CD4-positive, alpha-beta T cell treated with Interleukin-6 at 100 ng/mL for 8 hours (primary cell): ENCODE measurements at places on chromosomes 3 and 15.

DNA sequence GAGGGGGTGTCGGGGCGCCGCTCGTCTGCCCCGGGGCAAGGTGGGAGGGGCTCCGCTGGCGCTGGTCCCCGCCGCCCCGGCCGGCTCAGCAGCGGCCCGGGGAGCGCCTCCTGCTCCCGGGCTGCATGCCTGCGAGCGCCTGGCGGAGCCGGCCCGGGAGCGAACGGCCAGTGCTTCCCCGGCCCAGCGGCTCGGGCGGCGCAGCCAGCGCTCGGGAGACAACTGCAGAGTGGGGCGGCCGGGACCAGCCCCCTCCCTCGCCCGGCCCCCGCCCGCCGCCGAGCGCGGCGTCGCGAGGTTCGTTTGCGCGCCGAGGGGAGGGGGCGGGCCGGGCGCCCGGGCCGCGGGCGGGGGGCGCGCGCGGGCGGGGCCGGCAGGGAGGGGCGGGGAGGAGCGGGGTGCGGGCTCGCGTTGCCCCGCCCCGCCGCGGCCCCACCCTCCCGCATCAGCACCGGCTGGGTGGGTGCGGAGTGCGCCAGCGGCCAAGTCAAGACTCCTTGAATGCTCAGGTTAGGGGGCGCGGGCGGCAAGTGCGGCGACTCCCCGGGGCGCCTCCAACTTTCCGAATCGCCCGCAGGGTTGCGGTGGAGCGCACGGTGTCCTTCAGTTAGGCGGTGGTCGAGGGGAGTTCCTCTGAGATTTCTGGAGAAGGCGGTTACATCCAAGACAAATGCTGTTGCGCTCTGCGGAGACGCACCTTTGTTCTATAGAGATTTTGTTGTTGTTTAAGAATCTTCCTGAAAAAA is at the start of gene RGMA:
Gene RGMA, minus strand, starts transcription at position 231 of the 746 bp plus-strand sequence. CDS start 279 bp downstream, outside the sequence.
- DNase-seq = no peak

GRCh38 chr3:100213891-100214573 is 46.8 kb upstream of the TBC1D23 start:
- no peak for DNase-seq

GRCh38 chr15:57994221-57995049 is 71.1 kb downstream of the ALDH1A2 start:
- no peak for DNase-seq

- DNase-seq = no peak
Observed at GRCh38 chr3:127406309-127407025, 118.6 kb upstream of the PRR20G start.

DNA sequence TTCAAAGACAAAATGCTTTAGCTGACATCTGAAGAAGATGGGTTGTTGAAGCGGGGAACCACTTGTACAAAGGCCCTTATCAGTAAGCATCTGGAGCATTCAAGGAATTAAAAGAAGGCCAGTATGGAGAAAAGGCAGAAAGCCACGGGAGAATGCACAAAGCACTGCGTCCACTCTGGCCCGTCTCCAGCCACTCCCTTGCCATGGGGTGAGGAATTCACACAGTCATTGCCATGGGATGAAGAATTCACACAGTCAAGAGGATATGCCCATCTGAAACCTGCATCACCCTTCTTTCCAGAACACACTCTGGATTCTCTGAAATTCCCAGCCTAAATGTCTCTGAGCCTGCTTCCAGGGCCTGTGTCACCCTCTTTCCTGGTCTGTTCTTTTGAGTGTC is 26.7 kb upstream of the STAG1 start:
- no peak for DNase-seq

DNA sequence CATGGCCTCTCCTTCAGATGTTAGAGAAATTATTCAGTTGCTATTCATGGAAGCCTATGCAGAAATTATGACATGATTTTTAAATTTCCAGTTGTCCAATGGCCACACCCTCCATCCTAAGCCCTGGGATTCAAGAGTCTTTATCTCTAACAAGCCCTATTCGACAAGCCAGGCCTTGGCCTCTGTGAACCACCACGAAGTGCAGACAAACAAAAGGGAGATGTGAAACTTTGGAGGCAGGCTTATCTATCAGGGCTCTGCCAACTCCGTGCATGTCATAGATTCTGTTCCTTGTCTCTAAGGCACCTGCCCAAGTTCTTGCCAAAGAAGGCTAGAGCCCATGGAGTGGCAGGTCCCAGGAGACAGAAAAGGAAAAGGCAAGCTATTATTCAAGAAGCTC is 212.4 kb upstream of the ADAMTS9 start:
- DNase-seq = no peak

- DNase-seq = no peak
Observed at GRCh38 chr3:71028802-71029201, 554.7 kb downstream of the FOXP1 start.

DNA sequence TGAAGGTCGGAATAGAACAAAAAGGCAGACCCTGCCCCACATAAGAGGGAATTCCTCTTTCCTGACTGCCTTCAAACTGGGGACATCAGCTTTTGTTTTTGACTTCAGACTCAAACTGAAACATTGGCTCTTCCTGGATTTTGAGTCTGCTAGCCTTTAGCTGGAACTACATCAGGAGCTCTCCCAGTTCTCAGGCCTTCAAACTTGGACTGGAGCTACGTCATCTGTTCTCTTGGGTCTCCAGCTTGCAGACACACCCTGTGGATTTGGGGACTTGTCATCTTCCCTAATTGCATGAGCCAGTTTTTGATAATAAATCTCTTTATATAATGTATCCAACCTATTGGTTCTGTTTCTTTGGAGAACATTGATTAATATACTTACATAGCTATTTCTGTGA is 798.1 kb downstream of the TBL1XR1 start:
- no peak for DNase-seq

GRCh38 chr15:100694381-100695021 is 92.1 kb downstream of the ASB7 start:
- no peak for DNase-seq

- DNase-seq = peak; percentile 14
Observed at GRCh38 chr15:74906067-74906449, 593 bp downstream of the FAM219B start.

- DNase-seq = no peak
Observed at GRCh38 chr3:155001289-155002010, 78.7 kb upstream of the MME start.

DNA sequence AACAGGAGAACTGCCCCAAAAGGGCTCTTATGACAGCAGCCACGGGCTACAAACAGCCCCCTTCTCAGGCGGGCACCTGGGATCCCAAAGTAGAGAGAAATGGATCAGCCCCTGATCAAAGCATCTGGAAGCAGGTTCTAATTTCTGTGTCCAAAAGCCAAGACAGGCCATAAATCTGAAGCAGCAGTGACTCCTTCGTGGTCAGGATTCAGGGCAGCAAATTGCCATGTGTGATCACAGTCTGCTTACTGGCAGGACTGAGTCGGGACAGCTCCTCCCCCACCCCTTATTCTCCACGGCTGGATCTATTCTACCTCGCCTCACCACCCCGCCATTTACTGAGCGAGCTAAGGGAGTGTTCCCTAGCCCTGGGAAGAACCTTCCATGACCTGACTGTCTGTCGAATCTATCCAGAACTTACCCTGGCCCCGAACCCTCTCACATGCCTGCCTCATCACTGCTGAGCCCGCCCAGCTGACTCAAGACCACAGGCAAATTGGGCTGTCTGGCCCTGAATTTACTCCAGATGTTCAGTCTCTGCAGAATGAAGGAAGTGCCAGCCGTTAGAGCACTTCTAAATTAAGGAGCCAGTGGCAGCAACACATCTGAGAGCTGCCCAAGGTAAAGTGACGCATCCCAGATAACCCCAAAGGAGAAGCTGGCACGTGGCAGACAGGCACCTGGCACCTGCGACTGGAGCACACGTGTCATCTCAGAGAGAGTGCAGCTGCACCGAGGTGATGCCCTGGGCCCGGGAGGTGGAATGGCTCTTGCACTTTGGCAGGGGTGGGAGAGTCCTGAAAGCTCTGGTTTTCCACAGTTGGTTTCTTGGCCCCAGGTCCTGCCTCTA is 1.3 kb downstream of the LRRC15 start:
- DNase-seq = no peak

DNA sequence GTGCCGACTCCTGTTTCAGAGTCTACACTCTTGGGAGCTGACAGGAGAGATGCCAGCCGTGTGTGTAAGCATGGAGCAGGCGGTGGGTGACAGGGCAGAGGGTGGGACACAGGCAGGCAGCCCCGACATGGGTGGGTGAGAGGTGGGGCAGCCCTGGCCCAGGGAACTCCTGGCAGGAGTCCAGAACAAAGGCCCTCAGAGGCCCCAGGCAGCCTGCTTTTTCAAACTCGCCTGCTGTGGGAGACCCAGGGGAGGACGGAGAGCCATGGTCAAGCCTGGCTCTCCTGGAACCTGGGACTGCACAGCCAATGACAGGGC is 29.3 kb upstream of the SLC41A3 start:
- DNase-seq = no peak

GRCh38 chr3:78858174-78858573 is 909.6 kb downstream of the ROBO1 start:
- no peak for DNase-seq

DNA sequence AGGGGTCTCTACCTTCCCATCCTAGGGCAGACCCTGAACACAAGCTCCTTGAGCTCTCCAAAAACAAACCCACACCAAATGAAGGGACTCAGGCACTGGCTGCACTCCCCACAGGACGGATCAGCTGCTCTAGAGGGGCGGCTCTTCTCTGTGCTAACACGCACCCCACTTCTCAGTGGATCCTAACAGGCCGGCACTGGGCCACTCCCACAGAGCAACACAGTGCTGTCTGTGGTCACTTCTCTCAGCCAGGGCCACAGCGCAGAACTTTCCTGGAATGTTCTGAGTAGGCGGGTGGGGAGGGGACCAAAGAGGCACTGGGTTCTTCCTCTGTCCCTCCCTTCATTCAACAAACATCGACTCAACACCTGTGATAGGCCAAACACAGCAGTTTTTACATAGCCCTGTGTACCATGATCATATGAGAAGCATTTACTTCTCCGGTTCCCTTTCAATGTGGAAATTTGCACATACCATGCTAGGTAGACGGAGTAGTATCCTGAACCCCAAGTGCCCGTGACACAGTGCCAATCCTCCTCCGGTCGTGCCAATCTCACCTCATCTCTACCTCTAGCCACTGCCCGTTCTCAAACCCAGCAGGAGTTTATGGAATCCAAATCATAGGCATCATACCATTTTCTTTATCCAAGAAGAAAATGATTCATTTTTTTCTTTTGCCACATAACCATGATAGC is 98.1 kb downstream of the LRIG1 start:
- no peak for DNase-seq

DNA sequence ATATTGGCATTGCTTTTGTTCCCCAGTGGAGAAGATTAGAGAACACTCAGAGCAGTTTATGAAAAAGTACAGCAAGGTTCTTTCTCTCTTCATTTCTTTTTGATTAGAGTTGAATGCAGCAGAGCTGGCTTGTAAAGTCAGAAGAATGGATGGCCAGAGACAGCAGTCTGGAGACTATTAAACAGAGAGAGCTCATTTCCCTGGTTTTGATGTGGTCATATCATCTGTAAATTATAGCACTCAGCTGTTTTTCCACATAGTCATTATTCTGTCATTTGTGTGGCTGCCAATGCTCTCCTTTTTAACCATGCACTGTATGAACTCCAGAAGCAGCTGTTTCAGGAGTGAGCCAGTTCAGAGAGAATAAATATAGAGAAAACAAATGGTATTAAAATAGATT is 177.4 kb upstream of the CRBN start:
- no peak for DNase-seq

DNA sequence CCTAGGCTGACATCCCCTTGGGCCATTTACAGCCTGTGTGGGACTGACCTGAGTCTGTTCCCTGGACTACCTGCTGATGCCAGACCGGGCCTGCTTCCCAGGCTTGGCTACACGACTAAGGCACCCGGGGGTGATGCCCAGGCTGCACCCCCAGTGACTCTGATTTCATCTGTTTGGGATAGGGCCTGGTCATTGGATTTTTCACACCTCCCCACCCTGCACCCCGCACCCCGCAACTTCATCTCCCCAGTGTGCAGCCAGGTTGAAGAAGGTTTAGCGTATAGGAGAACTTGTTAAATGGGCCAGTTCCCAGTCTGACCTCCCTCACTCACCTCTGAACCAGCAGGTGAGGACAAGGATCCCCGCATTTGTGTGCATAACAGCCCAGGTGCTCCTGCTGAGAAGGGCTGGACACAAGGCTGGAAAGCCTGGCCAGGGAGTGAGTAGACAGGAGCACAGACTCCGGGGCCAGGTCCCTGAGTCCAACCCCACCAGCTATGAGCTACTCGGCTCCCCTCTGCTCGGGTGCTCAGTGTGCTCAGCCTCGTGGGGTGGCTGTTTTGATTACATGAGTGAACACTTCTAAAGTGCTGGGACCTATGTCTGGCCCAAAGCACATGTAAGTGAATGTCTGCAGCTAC is 18.5 kb downstream of the SLC6A20 start:
- DNase-seq = no peak

DNA sequence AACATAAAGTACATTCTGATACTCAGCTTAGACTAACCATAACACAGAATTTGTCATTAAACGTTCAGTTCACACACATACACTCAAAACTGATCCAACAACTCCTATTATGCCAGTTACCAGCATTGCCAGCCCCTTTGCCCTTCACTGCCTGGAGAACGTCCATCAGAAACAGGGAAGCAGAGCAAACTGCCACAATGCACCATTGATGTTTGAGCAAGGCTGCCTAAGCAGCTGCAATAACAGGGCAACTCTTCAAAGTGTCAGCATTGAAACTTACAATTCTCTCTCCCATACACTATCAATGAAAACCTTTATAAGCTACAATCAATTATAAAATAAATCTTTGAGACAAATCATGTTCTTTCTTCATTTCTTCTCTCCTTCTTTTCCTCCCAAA is 85.1 kb downstream of the ZBTB20 start:
- no peak for DNase-seq

- no peak for DNase-seq
Observed at GRCh38 chr3:77392181-77392580, 352.3 kb downstream of the ROBO2 start.

GRCh38 chr3:156816091-156816793 is 9.9 kb upstream of the LEKR1 start:
- DNase-seq = peak; percentile 24

- DNase-seq = no peak
Observed at GRCh38 chr15:57525581-57525980, 66.1 kb upstream of the MYZAP start.

DNA sequence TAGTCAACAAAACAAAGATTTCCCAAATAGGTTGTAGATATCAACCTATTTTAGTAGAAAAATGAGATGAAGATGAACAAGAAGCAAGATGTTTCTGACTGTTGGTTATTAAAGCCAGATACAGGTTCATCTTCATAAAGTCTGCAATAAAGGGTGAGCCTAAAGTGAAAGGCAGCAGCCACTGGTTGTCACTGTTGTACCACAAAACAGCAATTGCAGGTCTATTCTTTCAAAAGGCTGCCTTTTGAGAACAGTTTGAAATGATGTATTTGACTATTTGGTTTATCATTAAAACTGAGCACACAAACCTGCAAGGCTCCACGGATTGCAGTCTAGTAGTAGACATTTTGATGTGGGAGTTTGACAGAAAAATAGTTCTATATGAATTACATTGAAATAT is 543.4 kb downstream of the GBE1 start:
- no peak for DNase-seq

- DNase-seq = no peak
Observed at GRCh38 chr3:190094160-190094718, 26.5 kb downstream of the P3H2 start.

GRCh38 chr3:155502630-155503029 is 209.1 kb upstream of the STRIT1 start:
- no peak for DNase-seq

GRCh38 chr3:50609763-50610085 is 1.9 kb downstream of the CISH start:
- no peak for DNase-seq
